ENCODE measurements at places on chromosomes 5 and 9.

DNA sequence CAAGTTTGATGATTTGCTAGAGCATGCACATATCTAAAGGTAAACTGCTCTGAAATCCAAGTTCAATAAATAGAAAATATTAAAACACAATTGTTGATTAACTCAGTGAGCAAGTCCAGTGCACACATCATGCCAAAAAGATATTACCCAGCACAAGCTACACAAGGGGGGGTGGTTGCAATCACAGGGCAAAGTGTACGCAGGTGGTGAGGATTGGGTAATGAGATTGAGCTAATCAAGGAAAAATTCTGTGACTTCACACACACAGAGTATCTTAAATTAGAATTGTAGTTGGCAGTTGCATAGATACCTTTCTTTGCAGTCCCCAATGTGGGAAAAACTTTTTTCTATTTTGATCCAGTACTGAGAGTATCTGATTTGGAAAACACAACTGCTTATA lies 156.1 kb upstream of the NTRK2 start:
- DNase-seq: no peak

GRCh38 chr5:133331941-133332340 lies 280.1 kb downstream of the HSPA4 start:
- no peak for DNase-seq

- peak; percentile 80 for DNase-seq
These were observed 173.6 kb downstream of the GAPVD1 start for GRCh38 chr9:125434986-125435775.

DNA sequence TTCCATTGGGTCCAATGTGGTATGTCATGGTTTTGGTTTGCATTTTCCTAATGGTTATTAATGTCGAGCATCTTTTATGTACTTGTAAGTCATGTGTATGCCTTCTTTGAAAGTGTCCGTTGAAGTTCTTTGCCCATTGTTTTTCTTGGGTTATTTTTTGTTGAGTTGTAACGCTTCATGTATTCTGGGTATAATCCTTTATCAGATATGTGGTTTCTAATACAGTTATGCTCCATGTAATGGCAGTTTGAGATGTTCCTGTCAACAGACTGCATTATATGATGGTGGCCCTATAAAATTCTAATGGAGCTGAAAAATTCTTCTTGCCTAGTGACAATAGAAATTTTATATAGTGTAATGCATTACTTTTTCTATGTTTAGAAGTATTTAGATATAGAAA lies 17.2 kb downstream of the RIC1 start:
- no peak for DNase-seq

DNA sequence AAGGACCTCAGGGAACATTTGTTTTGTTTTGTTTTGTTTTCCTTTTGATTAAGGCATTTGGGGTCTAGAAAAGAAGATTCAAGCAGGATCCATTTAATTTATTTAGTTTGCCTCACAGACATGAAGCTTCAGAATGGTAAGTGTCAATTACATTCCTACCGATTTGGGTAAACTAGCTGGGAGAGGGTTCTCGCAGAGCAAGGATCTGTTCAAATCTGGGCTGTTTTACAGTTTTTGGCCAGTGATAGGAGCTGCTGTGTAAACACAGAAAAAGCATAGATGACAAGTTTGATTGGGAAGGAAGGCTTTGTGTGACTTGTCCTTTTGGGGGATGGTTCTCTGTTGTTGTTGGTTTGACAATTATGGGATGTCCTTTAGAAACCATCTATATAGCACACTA lies 470.3 kb upstream of the WWC1 start:
- DNase-seq: no peak

DNA sequence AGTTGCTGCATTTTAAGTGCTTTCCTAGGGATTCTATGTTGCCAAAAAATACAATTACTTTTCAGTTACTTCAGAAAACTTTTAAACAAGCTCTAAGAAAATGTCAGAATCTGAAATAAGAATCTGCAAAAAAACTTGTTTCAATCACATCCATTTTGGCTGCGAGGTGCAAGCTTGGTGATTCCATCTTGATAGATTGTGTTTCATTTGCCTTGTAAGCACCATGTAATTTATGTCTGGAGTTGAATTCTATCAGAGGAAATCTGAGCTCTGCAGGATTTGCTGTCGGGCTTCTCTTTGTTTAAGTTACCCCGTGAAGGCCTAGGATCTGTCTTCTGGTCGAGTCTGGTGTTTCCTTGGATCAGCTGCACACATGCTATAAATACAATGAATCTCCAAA lies 40.4 kb upstream of the MAN2A1 start:
- no peak for DNase-seq

DNA sequence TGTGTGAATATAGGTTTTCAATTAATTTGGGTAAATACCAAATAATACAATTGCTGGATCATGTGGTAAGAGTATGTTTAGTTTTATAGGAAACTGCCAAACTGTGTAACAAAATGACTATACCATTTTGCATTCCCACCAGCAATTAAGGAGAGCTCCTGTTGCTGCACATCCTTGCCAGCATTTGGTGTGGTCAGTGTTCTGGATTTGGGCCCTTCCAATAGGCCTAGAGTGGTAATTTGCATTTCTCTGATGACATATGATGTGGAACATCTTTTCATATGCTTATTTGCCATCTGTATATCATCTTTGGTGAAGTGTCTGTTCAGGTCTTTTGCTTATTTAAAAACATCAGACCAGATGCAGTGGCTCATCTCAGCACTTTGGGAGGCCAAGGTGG lies 11.6 kb upstream of the RFK start:
- no peak for DNase-seq

GRCh38 chr5:176694631-176695030 lies 47.3 kb downstream of the TSPAN17 start:
- no peak for DNase-seq

GRCh38 chr9:124210697-124211096 lies 47.1 kb upstream of the NEK6 start:
- no peak for DNase-seq

GRCh38 chr5:168114444-168115017 lies 176.9 kb upstream of the WWC1 start:
- DNase-seq: no peak

DNA sequence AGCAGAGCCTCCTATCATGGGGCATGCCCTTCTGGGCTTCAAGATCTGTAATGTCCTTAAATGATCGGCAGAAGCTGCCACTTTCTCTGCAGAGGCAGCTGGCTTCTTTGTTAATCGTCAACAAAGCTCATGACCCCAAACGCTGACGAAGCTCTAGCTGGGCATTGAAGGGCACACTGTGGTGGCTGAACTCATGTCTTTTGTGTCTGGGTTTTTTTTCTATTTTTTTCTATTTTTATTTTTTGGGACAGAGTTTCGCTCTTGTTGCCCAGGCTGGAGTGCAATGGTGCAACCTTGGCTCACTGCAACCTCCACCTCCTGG lies 65.2 kb upstream of the ASS1 start:
- no peak for DNase-seq

GRCh38 chr9:76530458-76531110 lies 71.6 kb downstream of the GCNT1 start:
- no peak for DNase-seq

GRCh38 chr9:112669326-112669725 lies 48.6 kb downstream of the INIP start:
- no peak for DNase-seq

DNA sequence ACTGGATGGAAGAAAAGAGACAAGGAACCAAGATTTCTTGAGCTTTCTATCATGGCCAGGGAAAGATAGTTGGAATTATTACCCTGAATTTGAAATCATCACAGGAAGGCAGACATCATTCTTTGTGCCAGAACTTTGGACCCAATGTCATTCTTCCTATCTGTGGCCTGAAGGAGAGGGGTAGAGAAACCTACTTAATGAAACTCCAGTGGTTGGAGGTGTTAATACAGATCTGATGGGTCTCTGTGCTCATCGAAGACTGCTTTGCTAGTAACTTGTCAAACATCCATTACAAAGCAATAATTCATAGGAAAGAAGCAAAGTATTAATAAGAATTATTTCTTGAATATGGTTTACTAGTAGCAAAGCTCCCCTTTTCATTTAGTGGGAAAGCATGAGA lies 26.9 kb downstream of the PRLR start:
- no peak for DNase-seq

- DNase-seq: no peak
These were observed 88.4 kb upstream of the DNAH5 start for GRCh38 chr5:14032918-14033317.

- no peak for DNase-seq
These were observed 104.3 kb downstream of the ADCY2 start for GRCh38 chr5:7500256-7500655.

- DNase-seq: no peak
These were observed 140.5 kb upstream of the PITX1 start for GRCh38 chr5:135174315-135175096.

GRCh38 chr9:136052472-136052880 lies 42.6 kb downstream of the NACC2 start:
- DNase-seq: peak; percentile 83

Measured in mesenteric fat pad (tissue), 1 donor.